ENCODE measurements at places on chromosomes 7 and 10. TPM values are rescaled to one million over a fixed set of nuclear protein-coding genes. Genes with fewer than 3 reads are reported as not detected.

MACC1 gene
- total RNA-seq: not detected

GPR37 gene
- total RNA-seq: 1.2 TPM

PIP gene
- total RNA-seq: not detected

YKT6 gene
- total RNA-seq: 114 TPM

ITGB8 gene
- 1.9 TPM for total RNA-seq

TMEM273 gene
- total RNA-seq: 9.7 TPM

CDHR1 gene
- total RNA-seq: under 0.01 TPM

AHCYL2 gene
- 13.2 TPM for total RNA-seq

MYOZ1 gene
- not detected for total RNA-seq

COL17A1 gene
- total RNA-seq: 0.65 TPM

ENTPD1 gene
- total RNA-seq: 24.0 TPM

CYP17A1 gene
- total RNA-seq: not detected

SMO gene
- total RNA-seq: 6.5 TPM

TRIM74 gene
- total RNA-seq: 0.32 TPM

PAPOLB gene
- 0.15 TPM for total RNA-seq

HSPA12A gene
- total RNA-seq: 0.32 TPM

ASAH2B gene
- 1.1 TPM for total RNA-seq

PRPS1L1 gene
- total RNA-seq: not detected

CALML3 gene
- not detected for total RNA-seq

OAT gene
- total RNA-seq: 180 TPM

SPACDR gene
- 0.32 TPM for total RNA-seq

ANXA8L1 gene
- not detected for total RNA-seq

DKK1 gene
- 206 TPM for total RNA-seq

PRKCQ gene
- 2.1 TPM for total RNA-seq

PGAM2 gene
- total RNA-seq: not detected

SPDYE17 gene
- not detected for total RNA-seq

GPR15LG gene
- not detected for total RNA-seq

ADRA2A gene
- total RNA-seq: not detected

PNLIPRP3 gene
- total RNA-seq: not detected

CYP2C19 gene
- total RNA-seq: not detected

DGKI gene
- total RNA-seq: 0.15 TPM

HOXA5 gene
- total RNA-seq: 4.2 TPM

KDM7A gene
- 3.2 TPM for total RNA-seq

HECW1 gene
- not detected for total RNA-seq

PLAC9 gene
- 2.9 TPM for total RNA-seq

ELMO1 gene
- 28.3 TPM for total RNA-seq

LRMDA gene
- total RNA-seq: 0.46 TPM

ECHS1 gene
- total RNA-seq: 74.7 TPM

CYP26C1 gene
- total RNA-seq: 0.32 TPM

ADCY1 gene
- 0.61 TPM for total RNA-seq

ZFYVE27 gene
- 18.5 TPM for total RNA-seq

STEAP1 gene
- 59.0 TPM for total RNA-seq

CALN1 gene
- total RNA-seq: not detected

EBLN1 gene
- total RNA-seq: not detected

FOXI2 gene
- not detected for total RNA-seq
